Renal pelvis (tissue), 12 donors: ENCODE measurements at places on chromosomes 3 and 15. TPM values are rescaled to one million over a fixed set of nuclear protein-coding genes. Genes with fewer than 3 reads are reported as not detected.

CKMT1B gene
- polyA plus RNA-seq: 3.2 TPM

DNA sequence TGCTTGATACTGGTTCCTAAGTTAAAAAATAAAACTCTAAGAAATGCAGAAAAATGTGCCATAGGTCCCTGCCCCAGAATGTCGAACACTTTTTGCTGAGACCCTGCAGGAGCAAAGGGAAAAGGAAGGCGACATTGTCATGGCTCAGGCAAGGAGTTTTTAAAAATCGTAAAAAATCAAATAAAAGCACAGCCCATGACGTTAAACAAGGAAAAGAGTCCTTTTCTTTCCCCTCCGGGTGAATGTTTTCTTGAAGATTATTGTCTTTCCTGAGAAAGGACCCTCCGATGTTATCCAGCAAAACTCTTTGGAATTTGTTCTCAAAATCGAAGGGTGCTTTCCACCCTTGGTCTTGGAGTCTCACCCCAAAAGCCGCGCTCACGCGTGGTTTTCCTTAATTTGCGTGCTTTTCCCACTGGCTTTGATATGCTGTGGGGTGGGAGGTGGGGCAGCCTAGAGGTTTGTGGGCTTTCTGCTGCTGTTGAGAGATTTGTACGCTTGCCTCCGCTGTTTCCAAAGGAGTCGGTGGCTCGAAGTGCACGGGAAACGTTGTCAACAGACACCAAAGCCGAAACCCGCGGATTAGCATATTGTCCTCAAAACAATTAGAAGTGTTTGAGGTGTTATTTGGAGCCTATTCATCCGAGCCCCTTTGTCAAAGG, 2.9 kb downstream of the SOX14 start:
- no peak for DNase-seq

TMCO5A gene
- polyA plus RNA-seq: not detected

DNA sequence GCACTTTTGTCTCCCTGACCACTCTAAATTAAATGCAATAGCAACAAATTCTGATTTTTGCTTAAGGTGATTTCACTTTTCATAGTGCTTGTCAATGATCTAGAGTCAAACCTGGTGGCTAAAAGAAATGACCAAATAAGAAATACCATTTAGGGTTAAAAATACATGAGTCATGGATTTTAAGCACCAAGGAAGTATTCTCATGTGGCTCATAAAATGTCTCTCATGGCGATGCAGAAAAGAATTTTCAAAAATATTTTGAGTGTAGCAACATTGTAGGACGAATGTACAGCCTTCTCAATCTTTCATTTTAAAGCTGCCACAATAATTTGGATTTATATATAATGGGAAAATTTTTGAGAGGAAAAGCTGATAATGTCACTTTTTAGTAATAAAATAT, 193.6 kb downstream of the EPHA3 start:
- no peak for DNase-seq

SPESP1 gene
- 6.0 TPM for polyA plus RNA-seq
